ENCODE measurements at places on chromosomes 2 and 18. TPM values are rescaled to one million over a fixed set of nuclear protein-coding genes. Genes with fewer than 3 reads are reported as not detected.
A peak's percentile ranks its signal among the peaks of the same experiment; 100 is the strongest.

Gene NDUFAF7
- total RNA-seq, result 25.0 TPM

Gene KIAA2012
- total RNA-seq, result 0.13 TPM

Gene EXOC6B
- total RNA-seq, result 146 TPM

Gene PJVK
- 1.9 TPM for total RNA-seq

Gene LAMA3
- total RNA-seq, result 2.6 TPM

Gene SMYD1
- total RNA-seq, result not detected

Gene IGFBP5
- 5.4 TPM for total RNA-seq

Gene CRYBA2
- total RNA-seq, result 1.3 TPM

Gene ANKRD53
- 0.64 TPM for total RNA-seq

Gene CNOT11
- total RNA-seq, result 53.7 TPM

Gene CNGA3
- total RNA-seq, result not detected

Gene WDR43
- total RNA-seq, result 145 TPM

Gene SCN2A
- total RNA-seq, result 0.79 TPM

- DNase-seq, result no peak
- H3K36me3 ChIP-seq, result no peaks in the 10 kb centered on the region
- H3K27me3 ChIP-seq, result no peaks in the 10 kb centered on the region
Measured at GRCh38 chr2:208782097-208782496, 375.5 kb downstream of the PTH2R start.

DNA sequence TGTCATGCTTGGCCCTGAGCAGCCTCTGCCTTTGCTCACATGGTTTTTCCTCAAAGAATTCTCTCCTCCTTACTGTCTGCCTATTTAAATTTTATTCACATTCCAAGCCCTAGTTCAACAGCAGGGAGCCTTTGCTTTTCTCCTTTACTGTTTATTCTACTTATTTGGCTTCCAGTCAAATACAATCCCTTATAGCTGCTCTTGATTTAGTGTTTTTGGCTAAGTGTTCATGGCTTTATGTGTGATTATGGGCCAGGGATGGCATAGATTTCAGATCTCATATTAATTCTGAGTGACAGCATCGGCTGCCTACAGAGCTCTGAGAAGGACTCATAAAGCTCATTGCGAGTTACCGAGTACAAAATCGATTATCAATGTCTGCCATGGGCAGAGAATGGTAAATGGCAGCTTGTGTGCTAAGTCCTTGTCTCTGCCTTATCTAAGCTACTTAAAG, 106.7 kb downstream of the METTL8 start:
- H3K4me3 ChIP-seq, result no peak overlapping the region
- peak; percentile 85 for DNase-seq
- H3K27me3 ChIP-seq, result no peaks in the 10 kb centered on the region

DNA sequence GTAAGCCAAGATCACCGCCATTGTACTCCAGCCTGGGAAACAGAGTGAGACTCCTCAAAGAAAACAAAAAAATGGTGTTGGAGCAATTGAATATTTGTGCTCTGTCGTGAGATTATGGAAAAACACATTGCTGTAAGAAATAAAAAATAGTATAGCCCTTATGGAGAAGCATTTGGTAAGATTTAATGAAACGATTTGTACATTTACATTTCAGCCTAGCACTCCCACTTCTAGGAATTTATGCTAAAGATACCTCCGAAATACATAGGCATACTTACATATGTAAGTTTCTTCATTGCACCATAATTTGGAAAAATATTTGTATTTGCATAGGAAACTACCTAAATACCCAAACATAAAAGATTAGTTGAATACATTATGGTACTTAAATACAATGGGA, 8.7 kb upstream of the DTNB start:
- H3K27ac ChIP-seq, result no peak overlapping the region
- no peaks in the 10 kb centered on the region for H3K27me3 ChIP-seq
- no peak for DNase-seq
- H3K4me1 ChIP-seq, result no peaks in the 10 kb centered on the region
- H3K4me3 ChIP-seq, result no peak overlapping the region

GRCh38 chr18:25445430-25445829, 93.5 kb upstream of the ZNF521 start:
- no peak for DNase-seq
- H3K4me3 ChIP-seq, result no peak overlapping the region
- no peaks in the 10 kb centered on the region for H3K4me1 ChIP-seq
- no peaks in the 10 kb centered on the region for H3K27me3 ChIP-seq
- no peaks in the 10 kb centered on the region for H3K36me3 ChIP-seq

GRCh38 chr2:99662761-99663341, 173.0 kb upstream of the REV1 start:
- DNase-seq, result peak; percentile 69
- no peak overlapping the region for H3K27ac ChIP-seq
- no peaks in the 10 kb centered on the region for H3K27me3 ChIP-seq
- no peaks in the 10 kb centered on the region for H3K4me1 ChIP-seq
- no peak overlapping the region for H3K4me3 ChIP-seq
- no peaks in the 10 kb centered on the region for H3K36me3 ChIP-seq

GRCh38 chr18:25282282-25282681, 69.7 kb downstream of the ZNF521 start:
- H3K27me3 ChIP-seq, result no peaks in the 10 kb centered on the region
- no peaks in the 10 kb centered on the region for H3K4me1 ChIP-seq
- H3K36me3 ChIP-seq, result no peaks in the 10 kb centered on the region
- H3K4me3 ChIP-seq, result no peak overlapping the region

GRCh38 chr2:241272303-241273209, 42.9 kb downstream of the HDLBP start:
- H3K4me1 ChIP-seq, result peaks cover 11% of the 10 kb centered on the region
- H3K27ac ChIP-seq, result peak overlapping the region; percentile 89
- DNase-seq, result peak; percentile 78
- no peaks in the 10 kb centered on the region for H3K27me3 ChIP-seq
- H3K36me3 ChIP-seq, result peaks cover 17% of the 10 kb centered on the region
- H3K4me3 ChIP-seq, result peak overlapping the region; percentile 89

DNA sequence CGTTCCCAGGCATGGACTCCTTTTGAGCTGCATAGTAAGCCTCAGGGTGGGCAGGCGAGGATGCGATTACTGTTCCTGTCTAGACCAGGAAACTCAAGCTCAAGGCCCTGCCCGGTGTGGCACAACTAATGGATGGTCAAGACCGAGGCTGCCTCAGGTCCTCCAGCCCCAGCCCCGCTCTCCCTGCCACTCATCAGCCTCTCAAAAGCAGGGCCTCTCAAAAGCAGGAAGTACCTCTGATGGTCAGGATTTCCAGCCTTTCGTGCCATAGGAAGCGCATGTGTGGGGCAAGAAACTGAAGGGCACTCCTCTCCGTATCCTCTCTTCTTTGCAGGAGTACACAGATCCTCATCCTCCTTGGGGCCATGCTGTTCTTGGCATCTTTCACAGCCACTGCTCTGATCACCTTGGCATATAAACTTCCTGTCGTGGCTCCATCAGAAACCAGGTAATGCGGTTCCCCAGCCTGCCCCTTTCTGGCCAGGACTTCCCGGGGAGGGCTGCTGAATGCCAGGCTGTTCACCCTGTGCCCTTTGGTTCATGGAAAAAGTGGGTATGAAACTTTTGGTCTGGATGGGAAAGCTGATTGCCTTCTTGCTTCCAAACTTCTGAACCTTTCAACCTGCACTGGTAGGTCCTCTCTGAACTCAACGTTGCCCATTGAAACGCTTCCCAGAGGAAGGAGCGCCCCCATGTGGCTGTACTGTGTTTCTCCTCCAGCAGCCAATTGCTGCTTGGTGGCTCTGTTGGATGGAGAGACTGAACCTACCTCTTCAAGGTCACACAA, 82.8 kb upstream of the SEC11C start:
- DNase-seq, result peak; percentile 88
- no peak overlapping the region for H3K4me3 ChIP-seq
- no peaks in the 10 kb centered on the region for H3K36me3 ChIP-seq

DNA sequence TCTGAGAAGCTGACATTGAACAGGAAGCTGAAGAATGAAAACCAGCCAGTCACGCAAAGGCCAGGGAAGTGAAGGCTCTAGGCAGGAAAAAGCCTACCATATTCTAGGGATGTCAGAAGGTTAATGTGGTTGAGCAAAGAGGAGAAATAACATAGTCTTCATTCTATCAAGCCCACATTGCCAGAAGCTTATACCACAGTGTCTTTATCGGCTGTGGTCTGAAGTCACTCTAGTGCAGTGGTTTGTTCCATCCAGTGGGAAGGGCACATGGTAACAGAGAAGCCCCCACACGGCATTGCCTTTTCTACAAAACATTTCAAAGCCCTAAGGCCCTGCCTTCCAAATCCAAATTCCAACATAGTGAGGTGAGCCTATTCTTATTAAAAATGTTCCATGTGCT, 311.3 kb downstream of the TNS1 start:
- H3K27ac ChIP-seq, result no peak overlapping the region
- no peaks in the 10 kb centered on the region for H3K27me3 ChIP-seq
- H3K4me1 ChIP-seq, result no peaks in the 10 kb centered on the region

- H3K4me3 ChIP-seq, result no peak overlapping the region
- peak; percentile 68 for DNase-seq
- H3K4me1 ChIP-seq, result no peaks in the 10 kb centered on the region
- H3K27me3 ChIP-seq, result no peaks in the 10 kb centered on the region
- no peaks in the 10 kb centered on the region for H3K36me3 ChIP-seq
Measured at GRCh38 chr2:57906152-57906732, 140.4 kb upstream of the VRK2 start.

- no peaks in the 10 kb centered on the region for H3K36me3 ChIP-seq
- no peaks in the 10 kb centered on the region for H3K27me3 ChIP-seq
- H3K4me3 ChIP-seq, result no peak overlapping the region
- DNase-seq, result no peak
- H3K27ac ChIP-seq, result no peak overlapping the region
Measured at GRCh38 chr2:120933693-120934573, 198.3 kb downstream of the GLI2 start.

GRCh38 chr2:85340034-85340892, 12.5 kb upstream of the TGOLN2 start:
- H3K4me1 ChIP-seq, result no peaks in the 10 kb centered on the region
- H3K27me3 ChIP-seq, result no peaks in the 10 kb centered on the region
- H3K27ac ChIP-seq, result no peak overlapping the region
- H3K4me3 ChIP-seq, result no peak overlapping the region
- no peak for DNase-seq
- no peaks in the 10 kb centered on the region for H3K36me3 ChIP-seq

GRCh38 chr2:179963626-179964025, 43.5 kb downstream of the CWC22 start:
- H3K4me3 ChIP-seq, result no peak overlapping the region
- no peaks in the 10 kb centered on the region for H3K27me3 ChIP-seq
- no peaks in the 10 kb centered on the region for H3K4me1 ChIP-seq

GRCh38 chr2:219057709-219058540, 2.8 kb downstream of the IHH start:
- H3K27me3 ChIP-seq, result peaks cover 82% of the 10 kb centered on the region
- no peaks in the 10 kb centered on the region for H3K4me1 ChIP-seq
- H3K27ac ChIP-seq, result no peak overlapping the region
- peak; percentile 81 for DNase-seq
- no peaks in the 10 kb centered on the region for H3K36me3 ChIP-seq
- H3K4me3 ChIP-seq, result no peak overlapping the region

GRCh38 chr18:32468147-32468845, 2.4 kb downstream of the GAREM1 start:
- H3K27ac ChIP-seq, result no peak overlapping the region
- no peak for DNase-seq
- no peaks in the 10 kb centered on the region for H3K27me3 ChIP-seq
- peak overlapping the region; percentile 77 for H3K4me3 ChIP-seq
- no peaks in the 10 kb centered on the region for H3K36me3 ChIP-seq
- H3K4me1 ChIP-seq, result peaks cover 5% of the 10 kb centered on the region

DNA sequence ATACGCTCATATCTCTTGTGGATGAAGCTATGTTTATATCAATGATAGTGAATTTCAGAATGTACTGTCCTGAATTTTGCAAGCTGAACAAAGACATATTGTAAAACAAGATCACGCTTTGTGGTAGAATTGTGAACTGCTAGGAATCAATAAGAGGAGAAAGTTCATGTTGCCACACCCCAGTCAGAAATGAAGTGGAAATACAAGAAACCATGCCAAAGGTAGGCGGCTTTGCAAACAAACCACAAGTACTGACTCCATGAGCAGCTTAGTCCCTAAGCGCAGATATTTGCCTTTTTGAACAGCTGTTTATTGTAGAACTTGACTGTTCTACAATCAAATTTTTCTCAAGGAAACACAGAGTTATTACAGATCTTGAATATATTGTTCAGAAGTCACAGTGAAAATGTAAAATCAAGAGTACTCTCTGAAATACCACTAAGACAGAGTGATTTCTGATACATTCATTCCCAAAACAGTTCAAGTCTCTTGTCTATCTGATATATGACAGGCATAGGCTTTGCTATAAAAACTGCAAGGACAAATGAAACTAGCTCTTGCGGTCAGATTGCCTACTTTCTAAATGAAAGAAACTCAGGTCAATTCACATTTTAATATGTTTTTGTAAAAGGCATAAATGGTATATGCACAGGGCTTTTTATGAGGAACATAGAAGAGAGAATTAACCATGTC, 120.9 kb upstream of the CDH19 start:
- H3K27me3 ChIP-seq, result no peaks in the 10 kb centered on the region
- no peaks in the 10 kb centered on the region for H3K36me3 ChIP-seq
- no peak overlapping the region for H3K4me3 ChIP-seq
- no peak overlapping the region for H3K27ac ChIP-seq
- no peaks in the 10 kb centered on the region for H3K4me1 ChIP-seq

GRCh38 chr2:230942920-230943896, 18.2 kb upstream of the GPR55 start:
- H3K4me1 ChIP-seq, result no peaks in the 10 kb centered on the region
- no peak for DNase-seq
- H3K27ac ChIP-seq, result no peak overlapping the region
- H3K27me3 ChIP-seq, result no peaks in the 10 kb centered on the region

- DNase-seq, result peak; percentile 74
- H3K4me1 ChIP-seq, result peaks cover 14% of the 10 kb centered on the region
- H3K4me3 ChIP-seq, result no peak overlapping the region
Measured at GRCh38 chr2:181554061-181554830, 97.1 kb downstream of the ITGA4 start.

GRCh38 chr2:54955358-54956110, 94.7 kb downstream of the RTN4 start:
- H3K4me3 ChIP-seq, result no peak overlapping the region
- no peak overlapping the region for H3K27ac ChIP-seq
- no peaks in the 10 kb centered on the region for H3K27me3 ChIP-seq
- peaks cover 20% of the 10 kb centered on the region for H3K4me1 ChIP-seq

GRCh38 chr2:26640331-26640745, 828 bp downstream of the CIB4 start:
- H3K36me3 ChIP-seq, result no peaks in the 10 kb centered on the region
- no peak for DNase-seq
- no peak overlapping the region for H3K27ac ChIP-seq
- no peak overlapping the region for H3K4me3 ChIP-seq

DNA sequence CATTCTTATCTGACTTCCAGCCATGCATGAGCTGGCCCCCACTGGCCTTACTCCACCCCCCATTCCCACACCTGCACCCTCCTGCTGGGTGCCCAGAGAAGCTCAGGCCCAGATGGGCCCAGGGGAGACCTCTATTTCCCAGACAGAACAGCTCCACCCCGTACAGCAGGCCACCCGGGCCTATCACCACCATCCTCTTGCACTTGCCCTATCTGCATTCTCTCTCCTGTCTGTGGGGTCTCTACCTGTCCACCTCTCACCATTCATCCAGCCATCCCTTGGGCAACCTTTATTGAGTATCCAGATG, 25.3 kb upstream of the TNS1 start:
- H3K27ac ChIP-seq, result no peak overlapping the region
- H3K36me3 ChIP-seq, result no peaks in the 10 kb centered on the region
- H3K4me1 ChIP-seq, result peaks cover 16% of the 10 kb centered on the region
- no peak overlapping the region for H3K4me3 ChIP-seq
- no peak for DNase-seq
- no peaks in the 10 kb centered on the region for H3K27me3 ChIP-seq

- no peaks in the 10 kb centered on the region for H3K36me3 ChIP-seq
- peaks cover 9% of the 10 kb centered on the region for H3K4me1 ChIP-seq
- H3K27me3 ChIP-seq, result no peaks in the 10 kb centered on the region
- no peak overlapping the region for H3K27ac ChIP-seq
Measured at GRCh38 chr2:224094413-224094812, 55.3 kb upstream of the SERPINE2 start.

All from A673 (cell line).